AG08396 (cell line): ENCODE measurements at places on chromosomes 11 and 22.

DNA sequence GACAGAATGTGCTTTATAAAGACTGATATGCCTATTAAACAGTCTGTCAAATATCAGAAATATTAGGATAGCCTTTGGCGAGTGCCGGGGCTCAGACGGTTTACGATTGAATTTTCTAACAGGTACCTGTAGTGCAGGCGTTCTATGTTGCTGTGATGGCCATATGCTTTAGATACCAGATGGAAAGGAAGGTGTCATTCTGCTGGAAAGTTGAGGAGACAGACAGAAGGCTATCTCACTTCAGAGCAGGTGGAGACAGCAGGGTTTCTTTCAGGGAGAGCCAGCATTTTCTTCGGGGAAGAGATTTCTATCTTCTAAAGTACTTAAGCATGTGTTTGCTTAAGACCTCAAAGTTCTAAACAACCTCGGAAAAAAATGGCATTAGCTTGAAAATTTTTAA lies 415.4 kb downstream of the NTM start:
- no peak for DNase-seq

GRCh38 chr11:28713850-28714249 lies 605.7 kb downstream of the METTL15 start:
- DNase-seq: no peak

DNA sequence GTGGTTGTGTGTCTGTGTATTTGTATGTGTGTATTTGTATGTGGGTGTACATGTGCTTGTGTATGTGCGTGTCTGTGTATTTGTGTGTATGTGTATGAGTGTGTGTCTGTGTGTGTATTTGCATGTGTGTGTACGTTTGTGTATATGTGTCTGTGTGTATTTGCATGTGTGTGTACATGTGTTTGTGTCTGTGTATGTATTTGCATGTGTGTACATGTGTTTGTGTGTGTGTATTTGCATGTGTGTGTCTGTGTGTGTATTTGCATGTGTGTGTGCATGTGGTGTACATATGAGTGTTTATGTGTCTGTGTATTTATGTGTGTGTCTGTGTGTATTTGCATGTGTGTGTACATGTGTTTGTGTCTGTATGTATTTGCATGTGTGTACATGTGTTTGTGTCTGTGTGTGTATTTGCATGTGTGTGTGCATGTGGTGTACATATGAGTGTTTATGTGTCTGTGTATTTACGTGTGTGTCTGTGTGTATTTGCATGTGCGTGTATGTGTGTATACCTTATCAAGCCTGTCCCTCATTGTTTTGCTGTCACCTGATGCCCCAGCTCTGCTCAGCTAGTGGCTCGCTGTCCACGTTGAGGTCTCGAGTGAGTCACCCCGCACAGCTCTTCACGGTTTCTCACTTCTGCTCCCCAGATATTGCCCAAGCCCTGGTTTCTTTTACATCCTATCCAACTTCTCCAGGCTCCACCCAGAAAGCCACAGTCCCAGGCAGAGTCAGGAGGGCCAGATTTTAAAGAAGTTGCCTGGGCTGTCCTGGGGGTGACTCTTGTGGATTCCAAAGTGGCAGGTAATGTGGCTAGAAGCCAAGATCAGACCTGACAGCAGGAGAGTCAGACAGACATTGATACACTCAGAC lies 15.2 kb downstream of the MB start:
- peak; percentile 45 for DNase-seq

GRCh38 chr11:116929414-116930090 lies 92.1 kb upstream of the APOA1 start:
- no peak for DNase-seq

- DNase-seq: peak; percentile 63
Observed at GRCh38 chr11:13962562-13963168, at the start of gene SPON1. TSS of gene SPON1 (plus strand) at chr11:13962723. CDS start at chr11:13962905, 182 bp downstream.

DNA sequence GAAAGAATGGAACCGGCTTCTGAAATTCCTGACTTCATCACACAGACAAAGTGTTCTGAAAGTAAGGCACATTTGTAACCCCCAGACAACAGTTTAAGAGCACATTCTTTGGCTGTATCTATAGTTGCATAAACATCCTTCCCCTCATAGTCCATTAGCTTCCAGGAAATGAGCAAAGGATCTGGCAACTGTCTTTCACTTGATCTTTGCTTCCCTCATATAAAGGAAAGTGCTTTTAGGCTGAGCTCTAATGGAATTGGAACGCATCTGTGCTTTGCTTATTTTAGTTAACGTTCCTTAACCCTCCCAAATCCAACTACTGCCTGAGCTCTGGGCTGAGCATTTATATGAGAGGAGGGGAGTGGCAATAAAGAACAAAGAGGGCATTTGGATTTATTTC lies 76.9 kb upstream of the API5 start:
- DNase-seq: no peak
